NCI-H69 (cell line): ENCODE measurements at places on chromosomes 6 and 20.
A peak's percentile ranks its signal among the peaks of the same experiment; 100 is the strongest.

DNA sequence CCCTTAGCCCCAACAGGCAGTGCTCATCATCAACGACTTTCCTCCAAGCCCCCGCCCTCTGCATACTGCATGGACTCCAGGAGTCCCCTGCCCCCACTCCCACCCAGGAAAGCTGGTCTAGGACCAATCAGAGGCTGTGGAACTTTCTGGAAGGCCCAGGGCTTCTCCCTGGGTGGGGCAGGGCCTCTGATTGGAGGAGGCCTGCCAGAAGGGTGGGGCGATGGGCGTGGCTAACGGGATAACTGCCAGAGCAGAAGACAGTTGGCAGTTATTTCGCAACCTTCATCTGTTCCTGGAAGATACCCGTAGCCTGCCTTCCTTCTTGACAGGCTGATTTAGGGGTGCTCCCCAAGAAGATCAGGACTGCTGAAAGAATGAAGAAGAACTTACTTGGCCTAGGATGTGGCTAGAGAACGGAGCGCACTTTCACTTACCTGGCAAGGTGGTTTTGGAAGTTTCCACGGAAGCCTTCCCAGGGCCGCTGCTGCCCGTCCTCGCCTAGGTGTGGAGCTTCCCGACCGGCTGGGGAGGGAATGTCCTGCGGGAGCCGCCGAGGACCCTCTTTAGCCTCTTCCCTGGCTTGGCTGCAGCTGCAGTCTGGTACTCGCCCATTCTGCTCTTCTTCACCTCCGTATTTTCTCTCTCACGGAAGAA is 209.0 kb downstream of the LRFN2 start:
- DNase-seq: no peak

DNA sequence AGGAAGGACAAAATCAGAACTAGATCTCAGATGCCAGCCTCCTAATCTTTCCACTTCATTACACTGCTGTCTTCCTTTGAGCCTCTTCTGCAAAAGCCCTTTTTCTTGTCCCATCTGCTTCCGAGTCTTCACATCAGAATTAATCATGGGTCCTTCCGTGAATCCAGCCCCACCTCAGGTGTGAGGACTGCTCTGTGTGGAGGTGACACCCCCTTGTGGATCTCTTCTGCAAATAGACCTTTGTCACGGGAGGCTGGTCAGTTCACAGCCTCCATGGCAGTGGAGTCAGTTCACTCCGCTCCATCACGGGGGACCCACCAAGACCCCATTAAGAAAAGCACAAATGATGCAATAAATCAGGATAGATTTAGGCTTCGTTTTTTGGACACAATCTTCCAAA is 171.1 kb downstream of the ADAT2 start:
- peak; percentile 79 for DNase-seq

- DNase-seq: peak; percentile 26
Observed at GRCh38 chr6:2524090-2524489, 226.6 kb downstream of the MYLK4 start.

DNA sequence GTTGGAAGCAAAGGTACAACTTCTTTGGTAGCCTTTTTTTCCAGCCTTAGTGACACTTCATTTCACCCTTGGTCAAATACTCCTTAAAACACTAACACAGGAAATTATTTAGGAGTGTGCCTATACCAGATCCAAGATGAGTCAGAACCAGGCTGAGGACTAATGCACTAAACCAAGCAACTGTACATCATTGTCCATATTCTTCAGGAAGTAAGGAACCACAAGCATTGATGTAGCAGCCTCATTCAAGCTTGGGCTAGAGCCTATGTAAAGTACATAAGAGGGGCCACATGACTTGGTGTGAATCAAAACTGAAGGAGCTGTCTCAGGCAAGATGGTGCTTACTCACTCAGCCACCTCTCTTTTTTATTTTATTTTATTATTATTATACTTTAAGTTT is 20.7 kb upstream of the ADGB start:
- no peak for DNase-seq

- DNase-seq: no peak
Observed at GRCh38 chr20:17747431-17747846, 47.7 kb downstream of the BANF2 start.

DNA sequence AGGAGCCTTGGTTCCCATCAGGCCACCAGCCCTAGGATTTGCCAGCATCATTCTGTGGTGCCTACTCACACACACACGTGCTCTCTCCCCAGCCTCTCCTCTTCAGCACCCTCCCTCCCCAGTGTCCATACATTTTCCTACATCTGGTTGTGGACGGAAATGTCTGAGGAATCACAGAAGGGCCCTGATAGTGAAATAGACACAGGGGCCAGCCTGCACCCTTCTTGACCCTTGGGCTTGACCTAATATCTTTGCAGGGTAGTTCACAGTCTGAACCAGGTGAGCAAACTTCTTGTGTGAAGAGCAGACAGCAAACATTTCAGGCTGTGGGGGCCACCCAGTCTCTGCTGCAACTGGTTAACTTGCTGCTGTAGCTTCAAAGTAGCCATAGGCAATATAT is 108.5 kb upstream of the NXT1 start:
- no peak for DNase-seq

DNA sequence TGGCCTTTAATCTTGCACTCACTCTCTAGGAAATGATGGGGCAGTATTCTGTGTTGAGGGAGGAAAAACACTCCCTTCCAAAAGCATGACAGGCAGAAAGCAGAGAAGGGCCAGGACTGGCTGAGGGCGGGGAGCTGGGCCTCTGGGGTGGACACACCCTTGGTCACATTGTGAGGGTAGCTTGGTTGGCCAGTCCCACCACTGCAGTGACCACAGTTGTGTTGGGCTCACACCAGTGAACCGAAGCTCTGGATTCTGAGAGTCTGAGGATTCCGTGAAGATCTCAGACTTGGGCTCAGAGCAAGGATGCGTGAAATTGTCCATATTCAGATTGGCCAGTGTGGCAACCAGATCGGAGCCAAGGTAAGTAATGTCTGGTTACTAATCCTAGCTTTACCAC is at the start of gene TUBB1:
Gene TUBB1, plus strand, starts transcription at position 213 of the 400 bp plus-strand sequence. Its CDS starts 94 bp downstream, at position 307.
- no peak for DNase-seq

DNA sequence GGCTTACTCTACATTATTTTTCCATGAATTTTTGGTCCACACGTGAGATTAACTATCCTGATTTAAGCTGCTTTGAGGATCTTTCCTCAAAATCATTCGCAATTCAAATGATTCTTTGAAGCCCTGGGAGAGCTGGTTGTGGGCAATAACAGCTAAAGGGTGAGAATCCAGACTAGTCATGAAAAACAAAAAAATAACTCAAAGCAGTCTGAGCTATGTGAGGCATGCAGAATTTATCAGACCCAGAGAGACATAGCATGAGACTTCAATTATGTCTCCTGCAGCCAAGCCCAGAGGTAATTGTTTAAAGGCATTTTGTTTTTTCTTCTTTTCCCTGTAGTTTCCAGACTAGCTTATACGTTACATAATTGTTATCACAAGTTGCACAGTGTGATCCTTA is 517.3 kb upstream of the PTCHD4 start:
- DNase-seq: no peak

- DNase-seq: peak; percentile 99
Observed at GRCh38 chr6:2245877-2246863, 765 bp upstream of the GMDS start.

GRCh38 chr20:57330998-57331397 is 1.4 kb downstream of the SPO11 start:
- DNase-seq: no peak

DNA sequence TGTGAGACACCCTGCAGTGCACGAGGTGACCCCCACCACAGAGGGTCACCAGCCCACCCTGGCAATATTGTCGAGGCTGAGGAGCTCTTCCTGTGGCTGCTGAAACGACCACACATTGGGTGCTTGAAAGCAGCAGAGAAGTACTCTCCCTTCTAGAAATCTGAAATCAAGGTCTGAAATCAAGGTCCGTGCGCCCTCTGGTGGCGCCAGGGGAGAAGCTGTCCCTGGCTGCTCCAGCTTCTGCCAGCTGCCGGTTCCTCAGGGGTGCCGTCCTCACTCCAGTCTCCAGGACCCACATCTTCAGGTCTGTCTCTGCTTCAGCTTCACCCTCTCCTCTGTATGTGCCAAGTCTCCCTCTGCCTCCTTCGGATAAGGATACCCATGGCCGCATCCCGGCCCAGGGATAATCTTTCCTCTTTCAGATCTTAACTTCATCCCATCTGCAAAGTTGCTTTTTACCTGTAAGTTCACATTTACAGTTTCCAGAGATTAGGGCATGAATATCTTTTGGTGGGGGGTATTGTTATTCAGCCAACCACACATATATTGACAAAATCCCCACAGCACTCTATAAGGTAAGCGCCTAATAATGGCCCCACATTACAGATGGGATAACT is 108.3 kb upstream of the PHACTR3 start:
- peak; percentile 75 for DNase-seq

DNA sequence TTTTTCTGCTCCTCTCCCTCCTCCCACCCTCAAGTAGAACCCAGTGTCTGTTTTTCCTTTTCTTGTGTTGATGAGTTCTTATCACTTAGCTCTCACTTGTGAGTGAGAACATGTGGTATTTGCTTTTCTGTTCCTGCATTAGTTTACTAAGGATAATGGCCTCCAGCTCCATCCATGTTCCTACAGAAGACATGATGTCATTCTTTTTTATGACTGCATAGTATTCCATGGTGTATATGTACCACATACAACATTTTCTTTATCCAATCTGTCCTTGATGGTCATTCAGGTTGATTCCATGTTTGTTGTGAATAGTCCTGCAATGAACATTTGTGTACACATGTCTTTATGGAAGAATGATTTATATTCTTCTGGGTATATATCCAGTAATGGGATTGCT is 81.0 kb downstream of the TOX2 start:
- DNase-seq: no peak

DNA sequence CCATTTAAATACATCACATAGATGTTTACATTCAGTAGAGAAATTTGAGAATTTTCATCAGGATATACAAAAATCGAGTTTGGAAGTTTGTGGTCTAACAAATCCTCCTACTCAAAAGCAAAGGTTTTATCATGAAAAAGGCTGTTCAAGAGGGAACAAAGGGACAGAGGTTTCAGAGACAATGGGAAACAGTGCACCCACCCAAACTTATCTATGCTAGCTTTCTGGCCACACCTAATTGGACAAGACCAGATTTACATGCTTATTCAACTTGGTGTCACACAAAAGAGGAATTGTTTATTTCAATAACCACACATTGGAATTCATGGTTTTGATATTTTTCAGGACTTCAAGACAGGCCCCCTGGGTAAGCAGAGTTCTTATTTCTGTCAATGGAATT is 28.4 kb upstream of the RSPO3 start:
- DNase-seq: no peak

DNA sequence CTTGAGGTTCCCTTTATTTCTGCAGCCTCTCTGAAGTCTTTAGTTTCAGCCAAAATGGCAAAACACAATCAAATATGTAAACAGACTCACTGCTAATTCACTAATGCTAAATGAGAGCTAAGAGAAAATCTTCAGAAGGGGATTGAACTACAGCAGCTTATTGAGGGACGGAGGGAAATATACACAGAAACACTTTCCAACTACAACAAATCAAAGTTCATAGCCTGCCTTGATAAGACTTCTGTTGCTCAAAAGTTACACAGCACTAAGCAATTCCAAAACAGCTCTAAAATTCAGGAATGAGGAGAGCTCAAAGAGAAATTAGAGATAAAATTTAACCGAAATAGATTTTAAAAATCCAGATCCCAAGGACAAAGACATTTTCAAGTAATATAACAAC is 1.7 kb downstream of the TCP11 start:
- DNase-seq: no peak

DNA sequence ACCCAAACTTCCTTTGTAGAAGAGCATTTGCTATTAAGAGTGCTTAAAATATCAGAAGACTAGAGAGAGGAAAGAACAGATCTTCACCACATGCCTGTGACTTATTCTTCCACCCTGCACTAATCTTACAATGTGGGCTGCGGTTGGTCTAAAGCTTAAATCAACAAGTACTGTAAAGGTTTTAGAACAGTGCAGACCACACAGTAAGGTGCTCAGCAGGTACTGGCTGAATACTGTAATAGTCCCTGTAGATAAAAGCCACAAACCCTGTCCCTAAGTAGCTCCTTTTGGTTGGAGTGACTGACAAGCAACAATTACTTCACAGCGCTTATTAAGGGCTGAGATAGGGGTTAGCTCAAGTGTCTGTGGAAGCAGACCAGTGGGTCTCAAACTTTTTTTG is 972 bp upstream of the PHF3 start:
- peak; percentile 66 for DNase-seq

DNA sequence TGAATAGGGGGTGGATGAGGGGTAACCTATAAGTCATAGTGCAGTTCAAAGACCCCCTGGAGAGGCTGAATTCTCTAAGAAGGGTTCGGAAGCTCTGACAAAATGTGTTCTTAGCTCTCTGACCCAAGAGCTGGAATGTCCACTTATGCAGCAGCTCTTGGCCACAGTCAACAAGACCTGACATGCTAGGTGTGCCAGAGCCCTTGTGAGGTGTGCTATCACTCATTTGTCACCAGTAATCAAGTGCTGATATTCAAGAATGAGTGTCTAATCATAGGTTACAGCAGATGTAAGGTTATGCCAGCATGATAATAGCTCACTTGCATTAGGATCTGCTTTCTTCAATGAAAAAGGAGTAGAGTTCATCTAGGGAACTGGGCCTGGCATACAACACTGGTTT is 28.1 kb downstream of the TOMM6 start:
- DNase-seq: peak; percentile 30

DNA sequence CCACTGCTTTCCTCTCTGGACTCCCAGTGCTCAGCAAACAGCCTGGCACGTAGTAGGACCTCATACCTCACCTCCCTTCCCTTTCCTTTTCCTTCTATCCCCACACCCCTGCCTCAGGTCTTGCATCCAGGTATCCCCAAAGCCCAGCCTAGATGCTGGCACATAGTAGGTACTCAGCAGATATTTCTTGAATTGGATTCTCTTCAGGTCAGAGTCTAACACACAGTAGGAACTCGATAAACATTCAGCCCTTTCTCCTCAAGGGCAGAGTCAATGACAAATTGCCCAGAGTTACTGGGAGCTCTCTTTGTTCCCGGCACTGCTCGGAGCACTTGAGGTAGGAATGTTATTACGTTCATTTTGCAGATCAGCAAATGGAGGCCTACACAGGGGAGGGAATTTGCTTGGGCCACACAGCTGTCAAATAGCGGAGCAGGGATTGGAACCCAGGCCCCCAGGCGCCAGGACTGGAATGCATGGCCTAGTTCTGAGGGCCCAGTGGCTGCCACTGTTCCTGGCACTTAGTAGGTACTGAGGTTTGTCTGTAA is 25.9 kb downstream of the NOL4L start:
- DNase-seq: peak; percentile 67

DNA sequence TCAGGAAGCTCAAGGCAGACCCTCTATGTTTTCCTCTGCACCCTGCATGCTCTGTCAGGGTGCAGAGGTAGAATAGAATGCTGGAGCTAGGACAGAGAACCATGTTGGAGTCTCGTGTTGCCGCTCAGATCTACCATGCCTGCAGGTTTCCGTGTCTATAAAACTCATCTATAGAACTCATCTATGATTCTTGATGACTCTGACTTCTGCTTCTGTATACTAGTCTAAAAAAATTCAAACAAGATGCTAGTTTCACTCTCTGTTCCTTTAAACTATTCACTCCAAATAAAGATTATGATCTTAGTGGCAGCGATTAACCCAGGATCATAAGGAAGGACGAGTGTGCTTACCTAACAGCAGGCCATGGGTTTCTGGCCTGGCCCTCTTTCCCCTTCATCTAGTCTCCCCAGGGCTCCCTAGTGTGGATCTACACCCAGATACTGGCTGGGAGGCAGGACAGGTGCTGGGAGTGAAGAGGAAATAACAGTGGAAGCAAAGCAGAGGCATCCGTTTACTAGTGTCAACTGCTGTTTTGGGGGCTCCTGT is 162.7 kb upstream of the SUPT3H start:
- DNase-seq: no peak
